Stimulated activated memory B cell treated with anti-CD40 and anti-IgM and Interleukin-4, amounts not matched to agents 10 μg/mL and 1 μg/mL and 100 μg/mL, for 72 hours (primary cell): ENCODE measurements at places on chromosomes 12 and 14.

- no peak for ATAC-seq
These were observed 46.5 kb downstream of the PTPRO start for GRCh38 chr12:15368812-15369211.

DNA sequence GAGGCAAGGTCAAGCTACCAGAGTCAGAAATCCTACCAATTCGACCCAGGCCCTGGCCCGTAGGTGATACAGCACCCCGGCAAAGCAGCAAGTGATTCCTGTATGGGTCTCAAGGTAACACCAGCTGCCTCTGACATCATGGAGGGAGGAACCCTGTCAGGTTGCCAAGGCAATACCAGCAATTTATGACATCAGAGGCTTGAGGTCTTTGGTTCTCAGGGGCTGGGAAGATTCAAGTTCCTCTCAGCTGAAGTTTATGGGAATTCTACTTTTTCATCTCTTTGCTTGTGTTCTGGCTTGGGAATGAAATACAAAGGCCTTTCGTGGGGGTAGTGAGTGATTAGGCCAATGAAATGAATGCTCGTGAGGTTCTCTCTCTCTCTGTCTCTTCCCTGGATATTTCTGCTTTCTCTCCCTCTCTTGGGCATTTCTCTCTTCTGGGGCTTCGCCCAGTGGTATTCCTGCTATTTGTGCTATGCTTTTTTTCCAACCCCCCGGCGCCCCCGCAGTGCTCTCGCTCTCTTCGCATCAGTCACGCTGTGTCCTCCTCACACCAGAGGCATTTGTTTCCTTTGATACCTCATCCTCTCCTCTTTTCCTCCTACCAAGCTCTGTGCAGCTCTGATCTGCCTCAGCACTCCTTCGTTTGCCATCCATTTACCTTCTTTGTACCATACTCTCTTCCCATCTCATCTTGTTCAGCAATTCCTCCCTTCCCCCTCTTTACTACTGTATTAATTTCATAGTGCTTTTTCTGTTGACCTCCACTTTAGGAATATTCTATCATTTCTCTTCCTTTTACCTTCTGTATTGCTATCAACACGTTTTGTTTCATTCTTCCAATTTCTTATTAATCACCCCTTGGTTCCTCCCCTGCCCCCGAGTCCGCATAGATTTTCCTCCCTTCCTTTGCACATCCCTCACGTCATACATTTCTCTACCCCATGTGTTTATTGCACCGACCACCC is 2.9 kb downstream of the ZFHX2 start:
- ATAC-seq, result no peak

- ATAC-seq, result no peak
These were observed 104.4 kb upstream of the ATF7IP start for GRCh38 chr12:14261096-14261495.

GRCh38 chr12:110007881-110008280 is 8.7 kb downstream of the ANKRD13A start:
- no peak for ATAC-seq

DNA sequence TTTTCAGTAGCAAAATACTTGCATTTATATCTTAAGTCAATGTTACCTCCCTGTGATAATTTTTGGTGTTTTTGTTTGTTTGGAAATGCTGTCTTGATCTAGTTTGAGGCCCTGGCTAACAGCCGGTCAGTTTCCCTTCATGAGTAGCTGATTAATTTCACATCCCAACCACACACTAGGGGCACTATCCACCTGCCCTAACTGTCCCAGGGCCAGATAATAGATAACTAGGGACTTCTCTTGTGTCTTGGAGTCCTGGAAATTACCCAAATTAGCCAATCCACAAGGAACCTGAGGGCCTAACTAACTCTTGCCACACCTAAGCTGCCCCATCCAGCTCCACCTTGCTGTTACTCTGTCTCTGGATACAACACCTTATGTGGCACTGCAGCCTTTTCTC is 399.9 kb downstream of the FOXG1 start:
- no peak for ATAC-seq

- no peak for ATAC-seq
These were observed 4.5 kb downstream of the UBC start for GRCh38 chr12:124909831-124910560.

- ATAC-seq, result no peak
These were observed 16.1 kb upstream of the CD69 start for GRCh38 chr12:9776781-9777180.
